ENCODE measurements at places on chromosomes 2 and 18. TPM values are rescaled to one million over a fixed set of nuclear protein-coding genes. Genes with fewer than 3 reads are reported as not detected.

SERPINB4 gene
- total RNA-seq = not detected

TUBA4B gene
- total RNA-seq = not detected

VRK2 gene
- total RNA-seq = 24.1 TPM

NT5DC4 gene
- not detected for total RNA-seq

MOB4 gene
- 16.5 TPM for total RNA-seq

DSG3 gene
- not detected for total RNA-seq

KIF5C gene
- total RNA-seq = 6.5 TPM

LRATD1 gene
- total RNA-seq = not detected

SEPTIN10 gene
- 0.50 TPM for total RNA-seq

SULT1C2 gene
- total RNA-seq = not detected

RAMP1 gene
- total RNA-seq = 5.9 TPM

PRSS56 gene
- not detected for total RNA-seq

ANKRD30B gene
- not detected for total RNA-seq

RTKN gene
- total RNA-seq = 0.57 TPM

ADAM23 gene
- total RNA-seq = not detected

DCTN1 gene
- total RNA-seq = 112 TPM

B3GNT7 gene
- total RNA-seq = 0.34 TPM

IL1RL1 gene
- 0.13 TPM for total RNA-seq

ANO7 gene
- 0.29 TPM for total RNA-seq

PPM1B gene
- 48.6 TPM for total RNA-seq

CD8B gene
- 439 TPM for total RNA-seq

DGUOK gene
- 71.5 TPM for total RNA-seq

XRCC5 gene
- total RNA-seq = 394 TPM

CPO gene
- not detected for total RNA-seq

NETO1 gene
- total RNA-seq = not detected

CDK15 gene
- total RNA-seq = not detected

DOK6 gene
- total RNA-seq = not detected

PAIP2B gene
- total RNA-seq = 1.3 TPM

STARD6 gene
- not detected for total RNA-seq

FLACC1 gene
- total RNA-seq = 2.8 TPM

DLX2 gene
- total RNA-seq = not detected

HOXD3 gene
- not detected for total RNA-seq

TXNDC2 gene
- not detected for total RNA-seq

CD207 gene
- not detected for total RNA-seq

SERPINB3 gene
- not detected for total RNA-seq

ARHGAP28 gene
- total RNA-seq = not detected

IGFBP5 gene
- 0.08 TPM for total RNA-seq

LBX2 gene
- 0.32 TPM for total RNA-seq

FTCDNL1 gene
- 1.9 TPM for total RNA-seq

C2orf92 gene
- 4.0 TPM for total RNA-seq

KANSL3 gene
- 60.8 TPM for total RNA-seq

SLC4A3 gene
- total RNA-seq = not detected

INHA gene
- not detected for total RNA-seq

G6PC2 gene
- total RNA-seq = not detected

CNPPD1 gene
- total RNA-seq = 75.1 TPM

GREB1L gene
- total RNA-seq = not detected

C2orf81 gene
- 1.5 TPM for total RNA-seq

SATB2 gene
- total RNA-seq = not detected

Measured in activated CD8-positive, alpha-beta T cell treated with anti-CD3 and anti-CD28 coated beads, Interleukin-2, amount 10 ng/mL, durations not matched to agents 7 days and 5 days (primary cell).